ENCODE measurements at places on chromosomes 11 and 22. TPM values are rescaled to one million over a fixed set of nuclear protein-coding genes. Genes with fewer than 3 reads are reported as not detected.

OR51B5 gene
- not detected for total RNA-seq

DNA sequence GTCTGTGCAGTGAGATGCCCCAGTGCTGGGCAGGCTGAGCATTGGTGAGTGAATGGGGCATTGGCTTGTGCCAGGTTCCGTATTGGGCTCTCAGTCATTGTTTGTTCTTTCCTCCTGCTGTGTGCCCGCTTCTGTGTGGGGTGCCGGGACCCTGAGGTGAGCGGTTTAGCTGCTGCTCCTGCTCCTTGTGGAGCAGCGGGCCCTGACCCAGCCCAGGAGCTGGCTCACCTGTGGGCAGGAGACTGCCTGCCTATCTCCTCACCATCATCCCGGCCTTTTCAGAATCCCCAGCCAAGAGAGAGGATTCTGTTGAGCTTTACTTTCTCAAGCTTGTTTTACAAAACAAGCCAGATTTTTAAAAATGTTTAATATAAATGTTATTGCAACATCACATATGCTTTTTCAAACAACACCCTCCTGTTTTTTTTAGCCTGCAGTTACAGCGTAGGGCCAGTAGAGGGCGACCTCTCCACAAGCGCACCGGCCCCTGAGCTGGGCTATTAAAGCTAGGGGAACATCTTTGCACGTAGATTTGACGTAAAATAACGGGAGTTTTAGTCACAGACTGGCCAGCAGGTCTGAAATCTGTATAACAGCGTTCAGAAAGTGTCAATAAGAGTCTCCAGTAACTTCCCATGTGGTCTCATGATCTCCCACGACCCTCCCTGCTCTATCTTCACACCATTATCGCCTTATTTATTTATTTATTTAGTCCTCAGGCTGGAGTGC, 25.1 kb upstream of the RELT start:
- no peak overlapping the region for H3K27ac ChIP-seq
- peak; percentile 44 for DNase-seq
- H3K36me3 ChIP-seq, result peaks cover 8% of the 10 kb centered on the region
- no peak overlapping the region for H3K4me3 ChIP-seq
- H3K27me3 ChIP-seq, result no peaks in the 10 kb centered on the region

GRCh38 chr11:9130297-9130696, 38.9 kb upstream of the SCUBE2 start:
- H3K36me3 ChIP-seq, result no peaks in the 10 kb centered on the region
- no peaks in the 10 kb centered on the region for H3K27me3 ChIP-seq
- no peak overlapping the region for H3K27ac ChIP-seq
- no peaks in the 10 kb centered on the region for H3K4me1 ChIP-seq

TRPM5 gene
- 0.78 TPM for total RNA-seq

DNA sequence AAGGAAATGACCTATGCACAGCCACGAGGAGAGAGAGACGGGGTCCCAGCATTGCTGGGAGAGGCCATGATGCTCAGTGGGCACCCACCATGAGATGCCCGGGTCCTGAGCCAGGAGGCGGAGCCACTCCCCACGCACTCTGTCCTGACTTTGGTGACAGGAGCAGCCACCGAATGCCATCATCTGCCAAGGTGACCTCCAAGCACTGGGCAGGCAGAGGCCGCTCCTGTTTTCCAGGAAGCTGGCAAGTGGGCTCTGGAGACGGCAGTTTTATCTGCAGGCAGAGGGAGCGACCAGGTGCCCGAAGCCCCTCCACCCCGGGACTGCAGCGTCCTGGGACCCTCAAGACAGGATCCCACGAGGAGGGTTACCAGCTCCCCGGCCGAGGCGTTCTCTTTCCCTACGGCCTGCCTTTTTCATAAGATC, 453.9 kb downstream of the BRD1 start:
- no peaks in the 10 kb centered on the region for H3K36me3 ChIP-seq
- no peaks in the 10 kb centered on the region for H3K4me1 ChIP-seq
- no peak overlapping the region for H3K4me3 ChIP-seq
- H3K27ac ChIP-seq, result no peak overlapping the region

- H3K36me3 ChIP-seq, result no peaks in the 10 kb centered on the region
- H3K27ac ChIP-seq, result no peak overlapping the region
- no peaks in the 10 kb centered on the region for H3K27me3 ChIP-seq
- DNase-seq, result no peak
- no peak overlapping the region for H3K4me3 ChIP-seq
Measured at GRCh38 chr11:82994604-82995230, 77.0 kb downstream of the RAB30 start.

CBLIF gene
- total RNA-seq, result not detected

DNA sequence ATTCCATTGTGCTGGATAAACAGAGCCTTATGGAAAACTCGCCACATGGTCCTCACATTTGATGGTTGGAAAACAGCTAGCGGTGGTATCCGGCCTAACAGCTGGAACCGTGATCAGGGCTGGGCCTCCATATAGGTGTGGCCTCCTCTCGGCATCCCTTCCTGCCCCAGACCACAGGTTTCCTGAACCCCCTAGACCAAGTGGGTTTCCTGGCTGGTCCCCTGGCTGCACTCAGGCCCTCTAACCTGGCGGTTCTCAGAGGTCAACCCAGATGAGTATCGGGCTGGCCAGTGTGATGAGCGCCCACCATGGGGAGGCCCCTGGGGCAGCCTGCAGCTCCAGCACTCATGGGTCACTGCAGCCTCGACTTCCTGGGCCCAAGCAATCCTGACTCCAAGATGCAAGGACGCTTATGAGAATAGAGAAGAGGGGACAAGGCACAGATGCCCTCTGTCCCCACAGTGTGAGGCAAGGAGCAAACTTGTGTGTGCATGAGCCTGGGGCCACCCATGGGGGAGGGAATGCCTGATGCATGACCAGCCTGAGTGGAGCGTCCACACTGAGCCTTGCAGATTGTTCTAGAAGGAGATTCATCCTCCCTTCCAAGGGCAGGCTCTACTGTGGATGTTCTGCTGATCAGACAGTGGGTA, 53.4 kb upstream of the WNT7B start:
- H3K27ac ChIP-seq, result no peak overlapping the region
- peaks cover 4% of the 10 kb centered on the region for H3K4me1 ChIP-seq

KIRREL3 gene
- total RNA-seq, result not detected

GRCh38 chr11:82560836-82561235, 172.8 kb downstream of the FAM181B start:
- no peak overlapping the region for H3K4me3 ChIP-seq
- no peaks in the 10 kb centered on the region for H3K27me3 ChIP-seq
- H3K4me1 ChIP-seq, result no peaks in the 10 kb centered on the region
